ENCODE measurements at places on chromosomes 11 and 22.

DNA sequence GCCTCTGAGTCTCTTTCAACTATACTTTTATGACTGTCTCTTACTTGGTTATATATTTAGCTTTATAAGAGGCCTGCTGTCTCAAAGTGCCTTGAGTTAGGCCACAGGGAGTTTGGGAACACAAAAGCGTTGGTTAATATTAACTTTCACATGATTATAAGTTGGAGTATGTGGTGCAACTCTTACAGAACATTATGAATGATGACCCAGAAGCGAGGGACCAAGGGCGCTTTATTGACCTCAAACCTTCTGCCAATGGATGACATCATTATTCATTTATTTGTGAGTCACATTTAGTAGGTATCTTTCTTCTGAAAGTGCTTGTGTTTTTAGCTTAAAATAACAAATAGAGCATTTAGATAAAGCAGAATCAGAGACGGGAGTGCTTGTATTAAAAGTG lies 298.0 kb upstream of the ZC3H12C start:
- no peak overlapping the region for H3K27ac ChIP-seq
- H3K27me3 ChIP-seq = no peaks in the 10 kb centered on the region
- no peaks in the 10 kb centered on the region for H3K36me3 ChIP-seq

GRCh38 chr11:91241226-91241625 lies 983.4 kb upstream of the FAT3 start:
- no peak overlapping the region for H3K4me3 ChIP-seq
- H3K27me3 ChIP-seq = no peaks in the 10 kb centered on the region
- H3K36me3 ChIP-seq = no peaks in the 10 kb centered on the region
- no peak overlapping the region for H3K27ac ChIP-seq
- H3K4me1 ChIP-seq = no peaks in the 10 kb centered on the region
- no peak for DNase-seq

GRCh38 chr22:30628491-30628890 lies 7.1 kb upstream of the SLC35E4 start:
- H3K4me3 ChIP-seq = no peak overlapping the region
- no peaks in the 10 kb centered on the region for H3K4me1 ChIP-seq
- no peaks in the 10 kb centered on the region for H3K27me3 ChIP-seq
- DNase-seq = no peak
- H3K27ac ChIP-seq = no peak overlapping the region
- H3K36me3 ChIP-seq = no peaks in the 10 kb centered on the region

- DNase-seq = no peak
- peaks cover 9% of the 10 kb centered on the region for H3K27me3 ChIP-seq
- H3K4me3 ChIP-seq = no peak overlapping the region
- no peak overlapping the region for H3K27ac ChIP-seq
- H3K4me1 ChIP-seq = peaks cover 6% of the 10 kb centered on the region
These were observed 2.7 kb upstream of the MYRF start for GRCh38 chr11:61749591-61750217.

- no peaks in the 10 kb centered on the region for H3K36me3 ChIP-seq
- no peaks in the 10 kb centered on the region for H3K27me3 ChIP-seq
- peaks cover 3% of the 10 kb centered on the region for H3K4me1 ChIP-seq
These were observed at the start of gene ENTHD1 for GRCh38 chr22:39893526-39893925. Gene ENTHD1 (minus strand): TSS chr22:39893760. CDS start chr22:39887748, 6,012 bp downstream.

DNA sequence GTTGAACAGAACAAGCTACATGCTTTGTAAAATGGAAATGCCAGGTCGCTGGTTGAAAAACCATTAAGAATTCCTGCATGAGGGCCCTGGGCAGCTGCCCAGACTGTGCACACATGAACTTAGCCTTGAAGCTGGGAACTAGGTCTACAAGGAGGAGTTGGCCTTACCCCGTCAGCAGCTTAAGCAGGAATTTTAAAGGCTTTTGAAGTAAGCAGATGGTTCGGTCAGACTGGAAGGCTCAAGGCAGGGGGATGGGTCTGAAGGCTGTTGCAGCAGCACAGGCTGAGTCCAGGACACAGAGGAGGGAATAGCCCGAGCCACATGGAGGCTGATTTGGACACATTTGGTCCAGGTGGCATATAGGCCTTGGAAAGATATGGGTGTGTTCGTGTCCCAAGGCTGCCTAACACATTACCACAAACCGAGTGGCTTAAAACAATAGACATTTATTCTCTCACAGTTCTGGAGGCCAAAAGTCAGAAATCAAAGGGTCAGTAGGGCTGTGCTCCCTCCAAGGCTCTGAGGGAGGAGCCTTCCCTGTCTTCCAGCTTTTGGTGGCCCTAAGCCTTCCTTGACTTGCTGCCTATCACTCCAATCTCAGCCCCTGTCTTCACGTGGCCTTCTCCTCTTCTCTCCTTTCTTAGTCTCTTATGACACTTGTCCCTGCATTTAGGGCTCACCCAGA lies 11.6 kb downstream of the LIF start:
- no peak overlapping the region for H3K27ac ChIP-seq
- no peaks in the 10 kb centered on the region for H3K4me1 ChIP-seq
- DNase-seq = no peak
- no peak overlapping the region for H3K4me3 ChIP-seq
- no peaks in the 10 kb centered on the region for H3K36me3 ChIP-seq

DNA sequence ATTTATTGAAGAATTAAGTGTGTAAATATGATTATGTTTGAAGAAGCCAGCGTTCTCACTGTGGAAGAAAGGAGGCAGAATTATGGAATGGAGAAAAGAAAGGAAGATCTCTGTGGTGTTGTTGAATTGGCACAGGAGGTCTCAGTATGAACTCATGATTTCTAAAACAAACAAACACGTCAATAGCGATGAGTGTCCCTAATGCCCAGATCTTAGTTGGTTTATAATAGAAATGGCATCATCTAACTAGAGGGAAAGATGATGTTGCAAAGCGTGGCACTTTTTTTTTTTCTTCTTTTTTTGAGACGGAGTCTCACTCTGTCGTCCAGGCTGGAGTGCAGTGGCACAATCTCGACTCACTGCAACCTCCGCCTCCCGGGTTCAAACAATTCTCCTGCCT lies 39.2 kb upstream of the SLN start:
- H3K4me1 ChIP-seq = no peaks in the 10 kb centered on the region
- no peaks in the 10 kb centered on the region for H3K36me3 ChIP-seq
- H3K4me3 ChIP-seq = no peak overlapping the region
- H3K27ac ChIP-seq = no peak overlapping the region

- H3K27me3 ChIP-seq = no peaks in the 10 kb centered on the region
- H3K27ac ChIP-seq = no peak overlapping the region
- H3K4me3 ChIP-seq = no peak overlapping the region
- H3K4me1 ChIP-seq = no peaks in the 10 kb centered on the region
These were observed 40.2 kb upstream of the BDNF start for GRCh38 chr11:27740362-27741013.

GRCh38 chr11:28616160-28616965 lies 508.2 kb downstream of the METTL15 start:
- H3K4me3 ChIP-seq = no peak overlapping the region
- no peaks in the 10 kb centered on the region for H3K4me1 ChIP-seq
- H3K27me3 ChIP-seq = no peaks in the 10 kb centered on the region
- DNase-seq = no peak
- H3K27ac ChIP-seq = no peak overlapping the region

- DNase-seq = no peak
- H3K36me3 ChIP-seq = no peaks in the 10 kb centered on the region
- H3K27ac ChIP-seq = no peak overlapping the region
- H3K4me3 ChIP-seq = no peak overlapping the region
- no peaks in the 10 kb centered on the region for H3K4me1 ChIP-seq
These were observed 58.8 kb downstream of the NAV2 start for GRCh38 chr11:19771463-19771862.

DNA sequence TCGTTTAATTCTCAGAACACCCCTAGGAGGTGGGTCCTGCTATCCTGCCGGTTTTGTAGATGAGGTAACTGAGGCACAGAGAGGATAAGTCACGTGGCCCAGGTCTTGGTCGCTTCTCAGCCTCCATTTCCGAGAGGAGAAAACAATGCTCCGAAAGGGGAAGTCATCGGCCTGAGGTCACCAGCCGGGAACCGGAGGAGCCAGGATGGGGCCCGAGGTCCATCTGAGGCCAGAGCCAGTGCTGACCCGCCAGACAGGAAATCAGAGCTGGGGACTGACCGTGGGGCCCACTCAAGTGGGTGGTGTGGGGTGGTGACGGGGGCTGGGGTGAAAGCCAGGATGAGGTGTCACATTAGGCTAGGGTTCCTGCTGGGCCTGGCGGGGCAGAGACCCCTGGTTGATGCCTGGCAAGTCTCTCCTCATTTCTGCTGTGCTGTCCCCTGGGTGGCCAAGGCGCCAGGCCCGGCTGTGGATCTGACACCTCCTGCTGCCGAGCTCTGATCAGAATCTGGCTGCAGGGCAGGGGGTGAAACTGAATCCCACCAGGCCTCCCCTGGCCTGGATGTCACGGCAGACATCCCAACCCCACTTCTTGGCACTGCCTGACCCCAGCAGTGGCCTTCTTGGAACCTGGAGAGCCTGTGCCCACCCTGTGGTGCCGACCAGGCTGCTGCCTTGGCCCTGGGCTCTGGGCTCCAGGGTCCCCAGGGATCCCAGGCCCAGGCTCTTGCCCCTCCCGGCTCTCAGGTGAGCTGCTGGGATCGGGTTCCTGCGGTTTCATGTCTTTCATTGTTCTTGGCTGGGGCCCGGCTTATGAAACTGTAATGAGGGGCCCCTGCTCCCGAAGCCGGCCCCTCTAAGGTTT lies 12.0 kb downstream of the TRIOBP start:
- H3K4me3 ChIP-seq = no peak overlapping the region
- no peaks in the 10 kb centered on the region for H3K4me1 ChIP-seq
- no peak overlapping the region for H3K27ac ChIP-seq
- no peaks in the 10 kb centered on the region for H3K27me3 ChIP-seq
- no peak for DNase-seq
- H3K36me3 ChIP-seq = no peaks in the 10 kb centered on the region

- peaks cover 10% of the 10 kb centered on the region for H3K4me1 ChIP-seq
- H3K27ac ChIP-seq = no peak overlapping the region
- peaks cover 10% of the 10 kb centered on the region for H3K27me3 ChIP-seq
- no peak overlapping the region for H3K4me3 ChIP-seq
These were observed 4.5 kb upstream of the TPBGL start for GRCh38 chr11:75236062-75236461.

- no peaks in the 10 kb centered on the region for H3K36me3 ChIP-seq
- H3K4me3 ChIP-seq = no peak overlapping the region
- H3K27me3 ChIP-seq = no peaks in the 10 kb centered on the region
- no peak overlapping the region for H3K27ac ChIP-seq
- DNase-seq = no peak
These were observed 88.9 kb downstream of the ARFGAP2 start for GRCh38 chr11:47087801-47088200.

DNA sequence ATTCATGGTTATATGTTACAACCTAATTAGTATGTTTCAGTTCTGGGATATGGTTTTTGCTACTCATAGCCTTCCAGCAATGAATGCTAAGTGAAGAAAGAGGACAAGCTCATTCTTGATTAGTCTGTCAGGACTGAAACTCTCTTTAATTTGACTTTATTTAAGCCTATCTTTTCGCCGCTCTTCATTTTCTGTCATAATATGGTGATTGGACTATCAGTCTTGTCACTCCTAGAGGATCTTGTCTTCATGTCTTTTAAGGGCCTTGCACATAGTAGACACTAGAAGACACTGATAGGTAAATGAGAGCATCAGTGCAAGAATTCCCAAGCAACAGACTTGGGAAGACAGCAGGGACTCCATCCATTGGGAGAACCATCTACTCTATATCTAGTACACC lies 18.9 kb upstream of the MTCH2 start:
- no peaks in the 10 kb centered on the region for H3K27me3 ChIP-seq
- H3K4me3 ChIP-seq = no peak overlapping the region
- no peak overlapping the region for H3K27ac ChIP-seq
- no peak for DNase-seq
- H3K36me3 ChIP-seq = no peaks in the 10 kb centered on the region

GRCh38 chr22:46062971-46063631 lies 86.1 kb upstream of the WNT7B start:
- peaks cover 3% of the 10 kb centered on the region for H3K36me3 ChIP-seq
- no peak overlapping the region for H3K4me3 ChIP-seq
- DNase-seq = no peak
- H3K27me3 ChIP-seq = no peaks in the 10 kb centered on the region
